ENCODE measurements at places on chromosomes 12 and 14.

GRCh38 chr14:74577247-74577947, 34.6 kb downstream of the LTBP2 start:
- no peak for DNase-seq

GRCh38 chr12:104764225-104765091, 193.6 kb downstream of the SLC41A2 start:
- DNase-seq, result no peak

GRCh38 chr14:20578784-20579502, 8.9 kb downstream of the RNASE11 start:
- no peak for DNase-seq

- no peak for DNase-seq
These were observed 25.9 kb upstream of the WNK1 start for GRCh38 chr12:726281-727140.

- DNase-seq, result no peak
These were observed 384.5 kb downstream of the SEC23A start for GRCh38 chr14:38718519-38718918.

DNA sequence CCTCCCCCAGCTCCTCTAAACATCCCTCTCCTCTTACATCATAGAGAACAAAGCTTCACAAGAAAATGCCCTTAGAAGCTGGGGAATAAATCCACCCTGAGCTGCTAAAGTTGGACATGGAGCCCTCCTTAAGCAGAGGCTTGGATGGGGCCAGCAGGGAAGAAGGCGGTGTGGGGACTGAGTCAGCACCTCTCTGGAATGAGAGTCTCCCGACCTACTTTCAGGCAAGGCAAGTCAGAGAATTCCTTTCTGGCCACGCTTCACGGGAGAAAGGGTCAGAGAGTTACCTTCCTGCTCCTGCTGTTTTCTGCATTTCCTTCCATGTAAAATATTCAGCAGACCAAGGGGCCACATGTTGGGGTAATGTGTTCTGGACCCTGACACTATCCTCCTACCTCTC, 113.3 kb upstream of the PRB2 start:
- DNase-seq, result no peak

- no peak for DNase-seq
These were observed 68.2 kb downstream of the SINHCAF start for GRCh38 chr12:31257784-31258183.

DNA sequence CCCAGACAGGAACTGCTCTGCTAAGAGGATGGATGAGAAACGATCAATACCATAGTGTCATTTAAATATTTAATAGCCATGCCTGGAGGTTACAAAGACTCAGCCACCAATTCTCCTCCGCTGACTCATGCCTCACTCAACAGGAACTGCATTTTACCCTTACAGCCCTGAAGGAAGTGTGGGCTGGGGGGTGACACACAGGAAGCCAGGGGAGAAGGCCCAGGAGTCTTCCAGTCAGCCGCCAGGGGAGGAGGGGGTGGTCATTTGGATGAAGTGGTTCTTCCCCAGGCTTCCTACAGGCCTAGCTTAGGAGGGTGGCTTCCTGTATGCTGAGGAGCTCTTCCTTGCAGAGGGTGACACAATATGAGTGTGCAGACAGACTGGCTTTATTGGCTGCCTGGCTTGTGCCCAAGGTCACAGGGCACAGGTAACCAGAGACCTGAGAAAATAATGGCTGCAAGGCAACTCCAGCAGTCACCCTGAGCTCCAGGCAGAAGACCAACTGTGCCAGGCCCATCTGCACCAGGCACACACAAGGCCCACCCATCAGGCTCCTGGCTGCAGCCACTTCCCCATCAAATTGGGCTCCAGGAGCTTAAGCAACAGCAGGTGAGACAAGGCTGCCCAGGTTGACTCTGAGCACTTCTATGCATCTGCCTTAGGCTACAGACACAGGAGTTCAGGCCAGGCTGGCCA, 30.6 kb upstream of the RPLP0 start:
- peak; percentile 64 for DNase-seq

- no peak for DNase-seq
These were observed 25.3 kb upstream of the RHOJ start for GRCh38 chr14:63178912-63179311.

All from KG1 (cell line).